ENCODE measurements at places on chromosomes 5 and 9. TPM values are rescaled to one million over a fixed set of nuclear protein-coding genes. Genes with fewer than 3 reads are reported as not detected.

DNA sequence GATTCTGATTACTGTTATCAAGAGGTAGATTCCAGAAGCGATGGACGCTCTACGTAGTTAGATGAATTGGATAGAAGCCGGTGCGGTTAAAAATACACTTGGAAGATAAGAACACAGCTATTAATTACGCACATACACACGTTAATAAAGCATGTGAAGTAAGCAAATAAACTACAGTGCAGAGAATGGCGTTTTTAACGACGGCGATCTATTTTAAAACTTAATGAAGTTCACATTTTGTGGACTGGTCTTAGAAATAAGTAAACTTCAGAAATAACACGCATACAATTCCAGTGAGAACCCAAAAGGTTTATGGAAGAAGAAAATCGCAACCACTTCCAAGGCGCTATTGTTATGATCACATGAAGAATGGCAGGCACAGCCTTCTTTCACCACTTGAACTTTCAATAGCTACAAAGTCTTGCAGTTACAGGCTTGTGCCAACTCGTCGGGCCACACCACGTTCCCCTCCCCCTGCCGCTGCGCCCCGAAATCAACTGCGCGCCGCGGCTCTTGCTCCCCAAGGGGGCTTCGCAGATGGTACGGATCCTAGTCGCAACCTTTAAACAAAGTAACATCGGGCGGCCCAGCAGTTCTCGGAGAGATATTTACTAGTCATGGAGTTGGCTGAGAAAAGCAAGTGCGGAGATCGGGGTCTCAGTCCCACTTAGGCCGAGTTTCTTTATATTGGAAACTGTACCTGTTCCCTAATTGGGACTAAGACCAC, 866 bp upstream of the SEMA6A start:
- no peak for DNase-seq

DNA sequence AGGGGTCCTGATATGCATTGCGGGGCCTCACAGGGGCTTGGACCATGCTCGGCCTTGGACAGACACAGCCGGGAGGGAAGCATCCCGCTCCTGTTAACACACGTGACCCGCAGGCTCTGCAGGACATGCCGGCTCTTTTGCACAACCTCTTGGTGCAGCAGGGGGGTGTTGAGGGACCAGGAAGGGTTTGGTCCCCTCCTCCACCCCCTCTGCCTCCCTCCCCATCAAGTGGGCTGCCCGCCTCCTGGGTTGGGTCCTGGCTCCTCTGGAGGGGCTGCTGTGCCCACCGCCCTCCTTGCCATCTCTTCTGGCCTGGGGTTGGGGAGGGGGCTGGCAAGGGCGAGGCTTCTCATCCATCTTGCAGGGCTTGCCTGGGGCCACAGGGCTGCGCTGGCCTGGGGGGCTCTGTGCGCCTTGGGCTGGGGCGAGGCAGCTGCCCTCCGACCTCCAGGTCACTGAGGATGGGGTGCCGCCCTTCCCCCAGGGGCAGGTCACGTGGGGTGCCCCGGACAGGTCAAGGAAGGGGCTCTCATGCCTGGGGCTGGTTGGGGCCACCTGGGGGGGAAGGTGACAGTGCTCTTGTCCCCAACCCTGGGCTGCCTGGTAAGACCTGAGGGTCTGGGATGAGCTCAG, 16.8 kb upstream of the SLC9A3 start:
- DNase-seq: no peak

GRCh38 chr9:106716820-106717219, 146.1 kb upstream of the ZNF462 start:
- no peak for DNase-seq

Gene CD180
- 0.69 TPM for total RNA-seq

Data from esophagus muscularis mucosa (tissue), 4 donors.